ENCODE measurements at places on chromosomes 2 and 18. TPM values are rescaled to one million over a fixed set of nuclear protein-coding genes. Genes with fewer than 3 reads are reported as not detected.

Gene HOXD4
- total RNA-seq, result not detected

Gene CXCR4
- 2,047 TPM for total RNA-seq

Gene EMX1
- not detected for total RNA-seq

Gene TSPYL6
- total RNA-seq, result not detected

Gene GAREM1
- total RNA-seq, result not detected

Gene NTSR2
- total RNA-seq, result not detected

Gene IGFBP5
- total RNA-seq, result not detected

Gene RAB6D
- not detected for total RNA-seq

Gene AMER3
- not detected for total RNA-seq

DNA sequence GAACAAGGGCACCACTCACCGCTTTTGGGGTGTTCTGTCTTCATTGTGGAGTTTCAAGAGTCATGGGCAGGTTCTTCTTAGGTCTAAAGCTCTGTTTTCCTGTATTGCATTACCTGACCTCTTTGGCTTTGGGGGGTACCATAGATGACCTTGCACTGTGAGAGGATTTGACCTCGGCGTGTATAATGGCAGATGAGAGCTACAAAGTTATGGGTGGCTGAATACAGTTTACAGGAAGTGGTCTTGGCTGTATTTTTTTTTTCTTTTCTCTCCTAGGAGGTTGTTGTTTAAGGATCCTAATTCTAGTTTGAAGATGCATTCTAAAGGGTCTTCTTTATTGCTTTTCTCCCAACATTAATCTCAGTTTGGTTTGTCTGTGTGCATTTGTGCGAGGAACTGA is 11.5 kb downstream of the GAL3ST2 start:
- DNase-seq, result peak; percentile 9

- DNase-seq, result no peak
These were observed 39.5 kb downstream of the ZNF519 start for GRCh38 chr18:14092625-14093306.

DNA sequence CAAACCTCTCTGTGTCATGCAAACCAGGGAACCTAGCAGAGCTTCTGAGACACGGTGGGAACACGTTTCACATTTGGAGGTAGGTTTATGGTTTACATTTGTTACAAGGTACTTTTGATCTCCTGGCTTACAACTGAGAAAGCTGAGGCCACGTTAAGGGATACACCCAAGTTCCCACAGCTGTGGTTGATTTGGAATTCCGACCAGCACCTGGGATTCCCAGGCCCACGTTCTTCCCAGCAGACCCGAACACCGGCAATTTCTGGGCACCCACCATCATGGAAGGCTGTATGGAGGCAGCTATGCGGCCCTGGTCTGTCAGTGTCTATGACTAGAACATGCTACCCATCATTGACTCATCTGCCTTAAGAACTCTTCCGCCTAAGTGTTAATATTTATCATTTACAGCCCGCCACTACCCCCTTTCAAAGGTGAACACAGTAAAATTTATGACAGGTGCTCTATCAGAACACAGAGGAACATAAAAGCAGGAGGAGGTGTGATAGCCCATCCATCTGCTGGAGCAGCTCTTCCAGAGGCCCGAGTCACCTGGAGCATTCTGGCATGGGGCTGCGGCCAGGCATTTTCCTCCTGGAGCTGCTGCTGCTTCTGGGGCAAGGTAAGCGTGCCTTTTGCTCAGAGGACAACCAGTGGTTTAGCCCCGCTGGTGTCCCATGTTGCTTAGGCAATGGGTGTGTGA is at the start of gene PLB1:
TSS of gene PLB1 (plus strand) at position 510 of the 700 bp plus-strand sequence. CDS start at position 565, 55 bp downstream.
- no peak for DNase-seq

DNA sequence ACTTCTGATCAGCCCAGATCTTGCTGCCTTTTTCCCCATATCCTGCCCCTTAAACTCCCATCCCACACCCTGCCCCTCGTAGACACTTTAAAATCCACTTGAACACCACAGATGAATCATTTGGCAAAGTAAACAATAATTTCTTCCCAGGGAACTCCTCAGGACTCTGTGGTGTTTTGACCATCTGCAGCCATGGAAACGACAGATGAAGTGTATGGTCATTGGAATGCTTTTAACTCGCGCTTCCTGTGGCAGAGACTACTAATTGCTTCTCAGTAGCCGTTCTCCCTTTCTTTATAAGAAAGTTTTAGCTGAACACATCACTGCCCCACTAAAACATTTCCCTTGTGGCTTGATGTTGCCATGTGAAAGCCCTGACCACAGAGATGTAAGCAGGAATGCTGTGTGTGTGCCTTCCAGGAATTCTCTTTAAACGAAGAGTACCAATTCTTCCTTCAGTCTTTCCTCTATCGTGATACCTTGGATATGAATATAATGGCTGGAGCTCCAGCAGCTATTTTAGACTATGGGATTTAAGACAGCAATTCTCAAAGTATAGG is 92.7 kb upstream of the PARD3B start:
- no peak for DNase-seq

DNA sequence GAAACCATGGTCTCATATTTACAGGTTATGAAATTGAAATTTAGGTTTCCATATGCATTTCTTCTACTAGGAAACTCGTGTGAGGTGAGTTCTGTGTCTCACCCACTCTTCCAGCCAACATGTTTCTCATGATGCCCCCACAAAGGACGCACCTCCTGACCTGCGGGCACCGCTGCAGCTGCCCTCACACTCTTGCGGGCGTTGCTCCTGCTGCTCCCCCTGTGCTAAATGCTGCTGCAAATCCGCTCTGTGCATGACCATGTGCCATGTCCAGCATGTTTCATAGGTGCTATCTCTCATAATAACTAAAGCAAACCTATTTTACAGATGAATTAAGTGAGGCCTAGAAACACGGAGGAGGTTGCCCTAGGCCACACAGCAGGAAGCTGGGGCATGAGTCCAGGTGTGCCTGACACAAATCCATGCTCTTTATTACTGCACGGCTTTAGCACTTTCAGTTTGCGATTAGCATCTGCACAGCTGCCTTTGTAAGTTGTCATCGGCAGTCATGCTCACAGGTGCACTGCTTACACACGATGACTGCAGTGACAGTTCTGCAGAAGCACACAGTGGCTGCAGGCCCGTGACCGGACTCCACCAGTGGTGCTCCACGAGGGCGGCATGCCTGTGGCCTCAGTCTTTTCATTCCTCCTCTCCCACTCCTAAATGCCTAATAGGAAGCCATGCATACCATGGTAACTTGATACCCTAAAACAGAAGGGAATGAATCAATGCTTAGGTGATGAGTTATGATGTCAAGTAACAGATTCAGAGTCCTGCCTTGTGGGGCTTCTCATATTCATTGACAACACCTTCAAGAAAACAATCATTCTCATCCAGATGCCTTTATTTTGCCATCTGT is 14.9 kb upstream of the GALR1 start:
- no peak for DNase-seq

DNA sequence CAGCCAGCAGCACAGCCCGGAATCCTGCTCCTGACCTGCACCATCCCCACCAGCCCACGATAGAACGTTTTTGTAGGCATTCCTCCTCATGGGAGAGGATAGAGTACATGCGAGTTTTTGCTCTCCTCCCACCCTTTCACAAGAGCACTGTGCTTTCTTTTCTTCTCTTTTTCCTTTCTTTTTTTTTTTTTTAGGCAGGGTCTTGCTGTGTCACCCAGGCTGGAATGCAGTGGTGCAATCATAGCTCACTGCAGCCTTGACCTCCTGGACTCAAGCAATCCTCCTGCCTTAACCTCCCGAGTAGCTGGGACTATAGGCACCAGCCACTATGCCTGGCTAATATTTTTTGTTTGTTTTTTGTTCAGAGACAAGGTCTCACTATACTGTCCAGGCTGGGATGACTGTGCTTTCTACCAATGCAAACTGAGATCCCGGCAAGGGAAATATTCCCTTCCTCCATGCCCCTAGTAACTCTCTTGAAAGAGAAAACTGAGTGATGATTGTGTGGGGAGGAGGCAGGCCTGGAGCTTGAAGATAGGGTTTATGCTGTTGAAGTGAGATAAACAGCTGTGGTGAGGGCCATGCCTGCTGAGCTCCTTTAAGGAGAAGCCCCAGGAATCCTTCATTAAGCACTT is 82.6 kb upstream of the TXNDC2 start:
- DNase-seq, result no peak

DNA sequence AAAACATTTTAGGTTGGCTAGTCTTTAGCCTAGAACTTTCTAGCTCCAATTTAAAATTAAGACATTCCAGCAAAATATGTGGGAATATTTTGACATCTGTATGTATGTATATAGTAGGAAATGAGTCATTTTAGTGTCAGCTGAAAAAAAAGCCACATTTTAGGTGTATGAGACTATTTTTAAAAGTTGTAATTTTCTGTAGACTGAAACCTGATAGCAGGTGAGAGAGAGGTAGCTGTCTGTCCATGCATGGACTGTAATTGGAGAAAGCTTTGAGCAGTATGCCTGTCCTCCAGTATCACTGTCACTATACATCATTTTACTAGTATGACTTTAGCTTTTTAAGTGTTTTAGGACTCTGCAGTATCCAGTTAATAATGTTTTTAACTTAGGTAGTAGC is 26.1 kb upstream of the PPP1R1C start:
- DNase-seq, result no peak

- no peak for DNase-seq
These were observed 699.8 kb downstream of the GALR1 start for GRCh38 chr18:77949355-77949973.

DNA sequence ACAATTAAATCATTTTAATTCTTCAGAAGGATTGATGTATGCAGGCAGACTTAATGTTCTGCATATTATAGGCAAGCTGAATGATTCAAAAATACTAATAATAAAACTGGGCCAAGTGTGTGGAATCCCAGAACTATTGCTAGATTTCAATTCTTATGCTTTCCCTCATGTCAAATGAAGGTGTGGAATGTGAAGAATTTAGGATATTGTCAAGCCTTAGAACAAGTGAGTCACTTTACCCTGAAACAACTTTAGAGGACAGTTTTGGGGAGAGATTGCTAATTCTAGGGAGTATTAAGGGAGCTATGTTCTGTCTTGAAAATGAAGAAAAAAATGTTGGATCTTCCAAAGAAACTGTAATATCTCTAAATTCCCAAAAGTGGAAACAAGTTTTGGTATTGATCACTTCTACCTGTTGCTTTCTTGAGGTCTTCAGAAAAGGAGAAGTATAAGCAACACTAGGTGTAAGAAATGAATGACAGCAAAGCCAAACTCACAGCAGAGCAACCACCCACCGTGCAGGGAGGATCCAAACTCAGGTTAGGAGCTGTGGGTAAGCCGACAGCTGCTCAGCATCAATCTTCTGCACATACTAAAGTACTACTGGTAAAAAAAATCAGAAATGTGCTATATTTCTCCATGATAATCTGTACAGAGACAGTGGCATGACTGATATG is 818.1 kb downstream of the SLC4A3 start:
- DNase-seq, result no peak

GRCh38 chr2:145584353-145584752 is 1064.4 kb upstream of the ZEB2 start:
- no peak for DNase-seq
